ENCODE measurements at places on chromosomes 16 and 17.

DNA sequence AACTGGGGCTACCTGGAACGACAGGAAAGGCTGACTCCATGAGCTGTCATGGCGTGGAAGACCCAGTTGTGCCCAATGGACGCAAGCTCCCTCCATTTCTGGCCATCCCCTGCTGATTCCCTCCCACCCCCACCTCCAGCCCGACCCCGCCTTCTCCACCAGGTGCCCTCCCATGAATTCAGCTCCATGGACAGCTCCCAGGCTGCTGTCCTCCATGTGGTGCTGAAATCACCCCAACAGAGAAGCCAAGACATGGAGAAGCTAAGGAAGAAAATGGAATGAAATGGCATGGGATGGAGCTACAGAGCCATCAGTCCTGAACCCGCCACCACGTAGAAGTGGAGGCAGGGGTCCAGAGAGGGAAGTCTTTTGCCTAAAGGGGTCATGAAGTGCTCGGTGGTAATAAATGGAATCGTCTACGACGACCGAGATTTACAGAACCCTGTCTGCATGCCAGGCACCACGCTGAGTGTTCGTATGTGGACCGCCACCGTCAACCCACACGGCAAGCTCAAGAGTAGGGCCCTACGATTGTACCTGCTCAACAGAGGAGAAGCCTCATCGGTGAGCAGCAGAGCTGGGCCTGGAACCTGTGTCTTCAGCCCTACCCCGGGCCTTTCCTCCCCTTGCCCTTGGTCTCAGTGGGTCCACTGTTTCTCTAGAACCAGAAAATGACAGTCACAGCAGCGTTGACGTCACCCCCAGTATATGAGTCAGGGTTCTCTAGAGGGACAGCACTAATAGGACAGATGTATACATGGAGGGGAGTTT is 9.3 kb upstream of the ZC3H18 start:
- no peak for DNase-seq

GRCh38 chr16:29951625-29952365 is 10.1 kb upstream of the TMEM219 start:
- DNase-seq, result no peak

GRCh38 chr16:67773569-67774456 is 32.5 kb downstream of the RANBP10 start:
- DNase-seq, result no peak

DNA sequence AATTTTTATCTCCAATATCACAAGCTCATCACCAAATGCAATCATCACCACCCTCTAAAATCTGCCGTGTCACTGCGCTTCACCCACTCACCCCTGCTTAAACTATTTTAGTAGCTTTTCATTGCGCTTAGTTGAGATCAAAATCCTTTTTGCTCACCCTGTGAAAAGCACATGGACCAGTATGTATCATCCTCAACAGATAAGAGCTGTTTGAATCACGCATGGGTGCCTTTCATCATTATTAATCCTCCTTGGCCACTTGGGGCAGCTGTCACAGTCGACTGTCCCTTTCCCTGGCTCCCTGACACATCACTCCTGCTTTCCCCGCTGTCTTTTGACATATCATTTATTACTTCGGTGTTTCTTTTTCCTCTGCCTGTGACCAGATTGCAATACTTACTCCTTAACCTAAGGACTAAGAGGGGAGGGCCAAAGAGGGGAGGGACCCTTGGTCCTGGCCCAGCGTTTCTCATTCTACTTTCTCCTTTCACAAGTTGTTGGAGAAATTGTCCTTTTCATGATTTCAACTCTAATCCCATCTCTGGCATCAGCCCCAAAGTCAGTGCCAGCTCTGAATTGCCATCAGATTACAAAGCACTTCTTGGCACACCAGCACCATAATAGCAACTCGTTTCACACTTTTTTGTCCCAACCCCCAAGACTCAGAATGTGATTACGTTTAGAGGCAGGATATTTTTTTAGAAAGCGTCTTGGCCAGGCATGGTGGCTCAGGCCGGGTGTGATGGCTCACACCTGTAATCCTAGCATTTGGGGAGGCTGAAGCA is 8.6 kb upstream of the KDM6B start:
- no peak for DNase-seq

- no peak for DNase-seq
Observed at GRCh38 chr16:3948378-3948995, 68.0 kb upstream of the CREBBP start.

DNA sequence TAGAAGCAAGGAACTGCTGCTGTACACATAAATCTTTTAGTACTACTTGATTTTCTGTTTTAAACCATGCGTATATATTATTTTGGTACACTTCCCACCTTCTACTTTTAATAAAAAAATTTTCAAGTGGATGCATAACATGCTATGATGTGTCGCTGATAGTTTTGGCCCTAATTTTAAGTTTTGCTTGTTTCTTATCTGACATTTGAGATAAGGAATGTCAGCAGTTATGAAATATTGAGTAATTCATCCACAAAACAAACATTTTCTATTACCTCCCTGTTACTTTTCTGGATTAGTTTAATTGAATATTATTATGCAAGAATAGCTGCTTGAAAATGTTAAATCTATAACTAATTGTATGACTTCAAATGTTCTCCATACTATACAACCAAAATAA is 35.8 kb downstream of the N4BP1 start:
- DNase-seq, result no peak

DNA sequence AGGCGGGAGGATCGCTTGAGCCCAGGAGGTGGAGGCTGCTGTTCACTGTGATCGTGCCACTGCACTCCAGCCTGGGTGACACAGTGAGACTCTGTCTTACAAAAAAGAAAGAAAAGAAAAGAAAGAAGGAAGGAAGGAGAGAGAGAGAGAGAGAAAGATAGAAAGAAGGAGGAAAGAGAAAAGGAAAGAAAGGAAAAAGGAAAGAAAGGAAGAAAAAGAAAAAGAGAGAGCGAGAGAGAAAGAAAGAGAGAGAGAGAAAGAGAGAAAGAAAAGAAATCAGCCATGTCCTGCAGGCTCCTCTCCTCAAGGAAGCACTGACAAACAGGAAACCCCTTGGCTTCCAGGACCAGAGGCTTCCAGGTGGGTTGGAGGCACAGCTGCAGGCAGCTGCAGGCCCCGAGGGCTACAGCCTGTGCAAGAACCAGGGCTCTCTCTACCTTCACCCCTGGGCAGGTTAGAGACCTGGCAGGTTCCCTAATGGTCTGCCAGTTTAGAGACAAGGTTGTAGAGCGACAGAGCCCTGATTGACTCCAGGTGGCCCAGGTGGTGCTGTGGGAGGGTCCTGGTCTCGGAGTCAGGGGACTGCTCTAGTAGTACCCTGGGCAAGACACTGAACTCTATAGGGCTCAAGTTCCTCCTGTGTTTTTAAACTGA is 53.8 kb downstream of the PECAM1 start:
- no peak for DNase-seq

- no peak for DNase-seq
Observed at GRCh38 chr16:58217311-58217925, 19.5 kb upstream of the CSNK2A2 start.

DNA sequence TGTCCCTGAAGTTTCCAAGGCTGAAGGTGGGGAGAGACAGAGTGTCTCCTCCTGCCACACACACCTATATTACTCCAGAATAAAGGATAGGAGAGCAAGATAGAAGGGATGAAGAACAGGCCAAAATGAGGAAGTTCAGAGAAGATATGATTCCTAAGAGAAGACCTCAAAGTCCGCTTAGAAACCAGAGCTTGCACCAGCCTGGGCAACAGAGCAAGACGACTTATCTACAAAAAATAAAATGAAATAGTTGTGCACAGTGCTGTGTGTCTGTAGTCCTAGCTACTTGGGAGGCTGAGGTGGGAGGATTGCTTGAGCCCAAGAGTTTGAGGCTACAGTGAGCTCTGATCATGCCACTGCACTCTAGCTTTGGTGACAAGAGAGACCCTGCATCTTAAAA is 128.2 kb downstream of the HS3ST3B1 start:
- no peak for DNase-seq

- DNase-seq, result no peak
Observed at GRCh38 chr17:40813804-40814203, 8.6 kb downstream of the KRT10 start.

GRCh38 chr17:4789701-4789950 is 862 bp downstream of the GLTPD2 start:
- DNase-seq, result no peak

DNA sequence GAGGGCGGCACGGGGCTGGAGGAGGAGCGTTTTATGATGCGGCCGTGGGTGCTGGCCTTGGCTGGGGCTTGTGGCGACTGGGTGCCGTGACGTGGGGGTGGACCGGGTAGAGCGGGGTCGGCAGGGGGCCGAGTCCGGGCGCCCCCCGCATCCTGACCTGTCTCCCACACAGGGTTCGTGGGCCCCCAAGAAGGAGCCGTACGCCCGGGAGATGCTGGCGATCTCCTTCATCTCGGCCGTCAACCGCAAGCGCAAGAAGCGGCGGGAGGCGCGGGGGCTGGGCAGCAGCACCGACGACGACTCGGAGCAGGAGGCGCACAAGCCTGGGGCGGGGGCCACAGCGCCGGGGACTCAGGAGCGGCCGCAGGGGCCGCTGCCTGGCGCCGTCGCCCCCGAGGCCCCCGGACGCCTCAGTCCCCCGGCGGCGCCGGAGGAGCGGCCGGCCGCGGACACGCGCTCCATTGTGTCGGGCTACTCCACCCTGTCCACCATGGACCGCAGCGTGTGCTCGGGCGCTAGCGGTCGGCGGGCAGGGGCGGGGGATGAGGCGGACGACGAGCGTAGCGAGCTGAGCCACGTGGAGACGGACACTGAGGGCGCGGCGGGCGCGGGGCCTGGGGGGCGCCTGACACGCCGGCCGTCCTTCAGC is 81.6 kb downstream of the ARHGAP23 start:
- no peak for DNase-seq

- DNase-seq, result no peak
Observed at GRCh38 chr17:74682471-74683190, 30.1 kb downstream of the CD300LF start.

GRCh38 chr17:5672141-5672540 is 87.8 kb upstream of the NLRP1 start:
- DNase-seq, result no peak

GRCh38 chr17:348692-349425 is 3.7 kb downstream of the RPH3AL start:
- no peak for DNase-seq

DNA sequence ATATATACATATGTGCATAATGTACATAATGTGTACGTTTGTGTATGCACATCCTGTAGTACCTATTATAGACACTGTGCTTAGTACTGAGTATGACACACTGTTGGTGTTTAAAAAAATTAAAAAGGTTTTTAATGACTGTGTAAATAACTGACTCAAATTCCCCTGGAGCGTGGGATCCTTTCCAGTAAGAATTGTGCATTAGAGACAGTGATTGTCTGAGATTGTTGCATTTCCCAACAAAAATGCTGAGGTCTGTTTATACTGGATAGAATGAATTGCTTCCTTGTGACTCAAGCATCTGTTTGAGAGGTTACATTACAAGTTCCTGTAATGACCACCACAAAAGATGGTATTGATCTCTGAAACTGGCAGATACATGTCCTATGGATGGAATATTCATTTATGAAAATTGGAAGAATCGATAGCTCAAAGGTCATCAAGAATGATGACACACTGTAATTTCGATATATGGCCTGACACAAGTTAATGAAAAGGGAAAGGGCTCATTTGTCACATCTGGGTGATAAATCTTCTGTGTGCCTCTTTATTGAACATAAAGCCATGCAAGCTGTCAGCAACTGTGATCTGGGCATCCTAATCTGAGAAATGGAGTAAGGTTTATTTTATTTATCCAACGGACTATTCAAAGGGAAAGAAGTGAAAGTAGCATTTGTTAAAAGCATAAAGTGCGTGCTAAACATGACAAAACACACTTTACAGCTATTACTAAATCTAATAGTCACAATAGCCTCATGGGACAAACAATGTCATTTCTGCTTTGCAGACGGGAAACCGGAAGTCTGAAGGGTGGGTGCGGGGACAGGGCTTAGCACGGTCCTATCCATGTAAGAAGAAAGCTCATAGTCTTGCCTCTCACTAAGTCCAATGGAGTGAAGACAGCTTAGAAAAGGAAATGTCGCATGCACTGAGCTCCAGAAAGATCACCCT is 228.8 kb downstream of the CDH11 start:
- no peak for DNase-seq

GRCh38 chr16:89458967-89459366 is 31.4 kb downstream of the ANKRD11 start:
- DNase-seq, result no peak

GRCh38 chr17:73706858-73707257 is 62.6 kb upstream of the SDK2 start:
- no peak for DNase-seq

DNA sequence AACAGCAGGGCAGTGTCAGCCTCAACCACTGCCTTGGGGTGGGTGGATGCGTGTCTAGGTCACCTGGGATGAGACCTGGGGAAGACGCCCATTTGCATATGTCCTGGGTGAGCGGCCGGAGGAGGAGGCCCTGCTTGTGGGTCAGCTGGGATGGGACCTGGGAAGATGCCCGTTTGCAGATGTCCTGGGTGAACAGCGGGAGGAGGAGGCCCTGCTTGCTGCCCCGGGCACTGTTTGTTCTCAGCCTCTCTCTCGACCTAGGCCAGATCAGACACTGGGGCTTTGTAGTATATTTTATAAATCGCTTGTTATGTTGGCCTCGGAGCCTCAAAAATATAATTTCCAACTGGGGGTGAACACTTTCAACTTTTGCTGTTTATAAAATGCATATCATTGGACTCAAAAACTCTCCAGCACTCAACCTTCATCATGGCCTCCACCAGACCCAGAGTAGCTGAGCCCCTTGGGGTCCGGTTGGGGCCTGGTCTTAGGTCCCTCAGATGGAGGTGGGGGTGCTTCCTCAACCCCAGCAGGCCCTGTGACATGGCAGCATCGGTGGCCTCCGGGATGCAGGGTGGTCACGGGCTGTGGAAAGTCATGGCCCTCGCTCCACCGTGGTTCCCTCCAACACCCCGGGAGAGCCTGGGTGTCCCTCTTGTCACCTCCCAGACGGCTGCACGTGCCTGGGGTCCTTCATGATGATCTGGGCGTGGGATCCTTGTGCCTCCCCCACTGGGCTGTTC is 17.3 kb downstream of the DBNDD1 start:
- DNase-seq, result no peak

DNA sequence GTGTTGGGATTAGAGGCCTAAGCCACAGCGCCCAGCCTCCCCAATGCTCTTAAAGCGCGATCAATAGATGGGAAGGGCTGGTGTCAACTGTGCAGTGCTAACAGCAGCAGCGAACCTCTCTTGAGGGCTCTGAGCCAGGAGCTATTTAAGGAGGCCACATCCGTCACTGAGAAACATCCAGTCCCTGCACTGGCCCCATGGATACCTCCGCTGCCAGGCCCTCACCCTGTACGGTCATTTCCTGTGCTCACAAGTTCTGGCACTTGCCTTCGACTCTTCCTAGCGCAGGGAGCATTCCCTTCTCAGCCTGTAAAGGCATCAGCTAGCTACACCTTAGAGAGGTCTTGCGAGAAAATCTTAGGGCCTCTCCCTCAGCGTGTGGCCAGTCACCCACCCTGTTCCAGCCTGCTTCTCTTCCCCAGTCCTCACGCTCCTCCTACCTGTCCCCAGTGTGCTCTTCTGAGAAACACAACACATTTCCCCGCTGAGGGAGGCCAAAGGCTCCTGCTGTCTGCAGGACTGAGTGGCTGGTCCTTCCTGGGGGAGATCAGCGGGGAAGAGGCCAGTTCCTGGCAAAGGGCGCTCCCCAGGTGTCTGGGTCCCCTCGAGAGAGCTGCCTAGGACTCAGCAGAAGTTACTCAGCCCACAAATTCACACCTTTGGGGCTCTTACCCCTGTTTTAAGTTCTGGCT is 28.6 kb downstream of the GTF3C1 start:
- DNase-seq, result no peak

GRCh38 chr17:79340333-79341221 is 266.0 kb downstream of the ENGASE start:
- no peak for DNase-seq
